ENCODE measurements at places on chromosomes 13 and 19.

GRCh38 chr13:86109107-86109506, 309.9 kb upstream of the SLITRK6 start:
- DNase-seq: no peak

DNA sequence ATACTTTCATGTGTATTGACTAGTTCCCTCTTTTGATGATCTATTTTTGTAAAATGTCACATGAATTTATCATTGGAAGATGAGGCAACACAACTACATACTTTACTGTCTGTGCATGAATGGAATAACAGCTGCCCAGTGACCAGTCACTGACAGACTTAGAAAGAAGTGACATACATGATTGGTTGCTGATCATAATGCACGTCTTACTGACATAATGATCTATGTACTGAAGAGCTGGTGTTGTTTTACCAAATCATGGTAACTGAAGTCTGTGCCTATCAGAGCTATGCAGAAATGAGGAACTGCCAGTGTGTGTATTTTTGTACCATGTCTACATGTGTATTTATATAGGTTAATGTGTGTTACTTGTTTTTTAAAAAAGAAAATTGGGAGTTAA, 26.5 kb downstream of the GPR18 start:
- no peak for DNase-seq

- no peak for DNase-seq
Measured at GRCh38 chr13:112392719-112393118, 16.6 kb downstream of the SPACA7 start.

- no peak for DNase-seq
Measured at GRCh38 chr19:30936276-30936675, 413.0 kb downstream of the TSHZ3 start.

DNA sequence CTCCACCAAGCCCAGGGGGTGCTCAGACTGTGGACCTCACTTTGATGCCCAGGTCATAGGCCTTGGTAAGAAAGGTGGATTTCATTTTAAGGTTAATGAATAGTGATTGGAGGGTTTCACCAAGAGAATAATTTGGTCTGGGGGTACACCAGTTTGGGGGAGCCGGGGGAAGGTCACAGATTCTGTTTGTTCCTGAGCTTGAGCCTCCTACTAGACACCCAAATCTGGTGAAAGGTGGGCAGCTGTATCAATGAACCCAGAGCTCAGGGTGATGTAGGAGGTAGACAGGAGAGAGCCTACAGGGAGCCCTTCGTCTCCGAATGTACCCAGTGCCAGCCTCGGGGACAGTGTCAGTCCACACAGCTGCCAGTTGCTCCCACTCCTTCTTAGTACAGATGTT, 63.7 kb upstream of the ATP12A start:
- no peak for DNase-seq

GRCh38 chr13:98575009-98575903, 1.7 kb downstream of the STK24 start:
- no peak for DNase-seq

DNA sequence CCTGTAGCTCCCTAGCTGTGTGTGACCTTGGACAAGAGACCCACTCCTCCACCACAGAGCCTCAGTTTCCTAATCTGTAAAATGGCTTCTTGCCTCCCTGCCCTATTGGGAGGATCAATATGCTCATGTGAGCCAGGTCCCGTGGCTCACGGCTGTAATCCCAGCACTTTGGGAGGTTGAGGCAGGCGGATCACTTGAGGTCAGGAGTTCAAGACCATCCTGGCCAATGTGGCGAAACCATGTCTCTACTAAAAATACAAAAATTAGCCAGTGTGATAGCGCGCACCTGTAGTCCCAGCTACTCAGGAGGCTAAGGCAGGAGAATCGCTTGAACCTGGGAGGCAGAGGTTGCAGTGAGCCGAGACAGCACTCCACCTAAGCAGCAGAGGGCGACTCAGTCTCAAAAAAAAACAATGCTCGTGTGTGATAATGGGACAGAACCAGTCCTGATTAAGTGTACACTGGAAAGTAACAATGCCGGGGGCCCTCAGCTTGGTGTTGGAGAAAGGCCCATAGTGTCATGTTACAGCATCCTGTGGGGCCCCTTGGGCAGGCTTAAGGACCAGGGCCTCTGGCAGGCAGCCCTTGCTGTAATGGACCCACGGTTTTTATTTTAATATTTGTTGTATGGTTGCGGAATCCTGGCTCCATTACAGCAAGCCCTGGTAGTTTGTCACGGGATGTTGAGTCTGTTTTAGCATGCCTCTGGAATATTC, 6.8 kb downstream of the RPS11 start:
- DNase-seq: peak; percentile 59

- DNase-seq: no peak
Measured at GRCh38 chr19:29145756-29146155, 67.2 kb downstream of the UQCRFS1 start.

DNA sequence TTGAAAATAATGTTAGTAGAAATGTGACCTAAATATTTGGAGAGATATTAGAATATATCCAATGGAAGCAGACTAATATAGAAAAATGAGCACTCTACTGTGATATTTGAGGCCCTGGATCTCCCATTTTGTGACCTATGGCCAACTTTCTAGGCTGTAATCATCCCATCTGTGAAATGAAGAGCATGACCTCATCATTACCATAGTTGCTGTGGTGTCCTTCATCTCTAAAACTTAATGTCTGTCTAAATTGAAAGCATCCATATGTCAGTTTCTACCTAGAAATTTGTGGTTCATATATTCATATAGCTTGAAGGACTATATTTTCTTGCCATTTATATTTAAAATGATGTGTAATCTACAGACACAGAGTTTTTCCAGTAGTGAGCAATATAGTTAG, 41.6 kb downstream of the PAN3 start:
- DNase-seq: no peak

DNA sequence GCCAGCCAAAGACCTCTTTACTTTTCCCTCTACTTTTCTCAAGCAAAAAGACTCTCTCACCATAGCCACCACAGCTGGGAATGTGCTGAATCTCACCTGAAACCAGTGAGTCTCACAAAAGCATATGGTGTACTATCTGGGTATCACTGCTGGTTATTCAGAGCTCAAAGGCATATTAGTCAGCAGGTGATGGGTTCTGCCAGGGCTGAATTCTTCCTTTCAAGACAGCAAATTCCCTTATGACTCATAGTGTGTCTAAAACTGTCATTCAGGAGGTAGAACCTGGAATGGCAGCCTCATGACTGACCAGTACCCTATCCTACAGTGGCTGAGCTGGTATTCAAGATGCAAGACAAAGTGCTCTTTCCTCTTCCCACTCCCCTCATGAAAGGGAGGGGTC, 2859.1 kb downstream of the PCDH9 start:
- DNase-seq: no peak

GRCh38 chr19:47280183-47280797, 5.6 kb downstream of the INAFM1 start:
- peak; percentile 55 for DNase-seq

DNA sequence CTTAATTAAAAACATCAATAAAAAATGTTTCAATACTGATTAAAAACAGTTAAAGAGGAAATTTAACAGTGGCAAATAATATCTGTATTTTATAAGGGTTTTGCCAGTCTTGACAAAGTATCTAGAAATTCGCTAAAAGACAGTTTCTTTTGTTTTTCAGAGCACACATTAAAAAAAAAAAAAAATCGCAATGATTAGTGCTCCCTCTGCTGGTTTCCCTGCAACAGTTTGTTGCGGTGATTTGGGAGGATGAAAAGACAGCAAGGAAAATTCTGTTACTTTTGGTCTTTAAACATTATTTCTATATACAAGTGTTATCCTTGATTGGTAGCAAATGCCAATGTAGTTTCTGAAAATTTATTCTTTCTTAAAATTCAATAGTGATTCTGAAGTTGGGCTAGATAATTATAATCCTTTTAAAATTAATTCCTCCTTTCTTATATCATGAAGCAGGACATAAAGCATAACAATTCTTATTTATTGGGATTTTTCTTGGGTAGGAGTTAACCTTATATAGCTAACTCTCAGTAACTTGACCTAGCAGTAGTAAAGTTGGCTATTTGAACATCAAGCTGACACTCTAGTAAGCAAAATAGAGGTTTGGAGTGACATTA, 23.1 kb upstream of the SPRY2 start:
- no peak for DNase-seq

GRCh38 chr13:49528161-49528560, 32.4 kb downstream of the PHF11 start:
- no peak for DNase-seq

- DNase-seq: no peak
Measured at GRCh38 chr19:44367024-44367423, 10.5 kb upstream of the ZNF112 start.

- no peak for DNase-seq
Measured at GRCh38 chr19:48552406-48553322, 692 bp downstream of the SULT2B1 start.

- peak; percentile 71 for DNase-seq
Measured at GRCh38 chr19:38736036-38736412, 8.2 kb downstream of the CAPN12 start.

DNA sequence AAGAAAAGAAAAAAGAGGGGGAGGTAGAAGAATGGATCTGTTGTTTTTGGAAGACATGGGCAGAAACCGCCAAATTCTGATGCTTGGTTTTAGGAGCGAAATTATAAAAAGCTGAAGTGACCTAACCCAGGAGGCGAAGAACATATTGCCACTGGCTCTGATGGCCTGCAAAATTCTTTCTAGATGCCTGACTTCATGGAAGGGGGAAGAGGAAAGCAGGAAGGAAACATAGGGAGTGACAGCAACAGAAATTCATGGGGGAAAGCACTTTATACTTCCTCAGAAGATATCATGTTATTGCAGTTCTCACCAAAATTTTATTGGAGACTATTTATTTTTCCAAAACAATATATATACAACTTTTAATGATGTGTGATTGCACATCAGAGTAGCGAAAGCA, 213.5 kb downstream of the DLEU7 start:
- no peak for DNase-seq

- DNase-seq: no peak
Measured at GRCh38 chr13:103883698-103884097, 817.5 kb upstream of the SLC10A2 start.

DNA sequence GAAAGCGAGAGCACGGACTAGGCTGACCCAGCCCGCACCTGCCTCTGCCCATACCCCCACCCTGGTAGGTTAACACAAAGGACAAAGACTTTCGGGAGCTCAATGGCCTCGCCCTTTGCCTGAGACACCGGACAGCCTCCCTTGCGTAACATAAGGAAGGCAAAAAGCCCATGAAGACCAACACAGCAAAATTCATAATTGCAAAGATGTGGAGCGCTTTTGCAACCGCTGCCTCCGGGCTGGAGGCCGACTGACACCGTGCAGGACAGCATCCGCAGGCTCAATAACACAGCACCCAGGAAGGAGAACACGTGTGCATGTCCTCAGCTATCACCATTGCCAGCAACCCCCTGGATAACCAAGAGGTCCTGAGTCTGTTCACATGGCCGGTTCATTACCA, 15.4 kb downstream of the LILRA1 start:
- no peak for DNase-seq

DNA sequence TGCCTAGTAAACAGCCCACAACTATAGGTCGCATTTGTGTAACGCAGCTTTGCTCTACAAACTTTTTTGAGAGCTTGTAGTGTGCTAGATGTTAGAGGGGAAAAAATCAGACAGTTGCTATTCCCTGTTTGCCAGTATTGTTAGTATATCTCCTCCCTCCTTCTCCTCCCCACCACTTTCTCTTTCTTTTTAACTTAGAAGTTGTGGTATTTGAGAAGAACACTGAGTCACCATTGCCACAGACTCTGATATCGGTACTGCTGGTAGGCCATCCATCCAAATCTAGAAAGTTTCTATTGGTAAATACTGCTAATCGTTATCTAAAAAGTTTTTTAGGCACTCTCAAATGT, 666 bp downstream of the POMP start:
- DNase-seq: peak; percentile 4

DNA sequence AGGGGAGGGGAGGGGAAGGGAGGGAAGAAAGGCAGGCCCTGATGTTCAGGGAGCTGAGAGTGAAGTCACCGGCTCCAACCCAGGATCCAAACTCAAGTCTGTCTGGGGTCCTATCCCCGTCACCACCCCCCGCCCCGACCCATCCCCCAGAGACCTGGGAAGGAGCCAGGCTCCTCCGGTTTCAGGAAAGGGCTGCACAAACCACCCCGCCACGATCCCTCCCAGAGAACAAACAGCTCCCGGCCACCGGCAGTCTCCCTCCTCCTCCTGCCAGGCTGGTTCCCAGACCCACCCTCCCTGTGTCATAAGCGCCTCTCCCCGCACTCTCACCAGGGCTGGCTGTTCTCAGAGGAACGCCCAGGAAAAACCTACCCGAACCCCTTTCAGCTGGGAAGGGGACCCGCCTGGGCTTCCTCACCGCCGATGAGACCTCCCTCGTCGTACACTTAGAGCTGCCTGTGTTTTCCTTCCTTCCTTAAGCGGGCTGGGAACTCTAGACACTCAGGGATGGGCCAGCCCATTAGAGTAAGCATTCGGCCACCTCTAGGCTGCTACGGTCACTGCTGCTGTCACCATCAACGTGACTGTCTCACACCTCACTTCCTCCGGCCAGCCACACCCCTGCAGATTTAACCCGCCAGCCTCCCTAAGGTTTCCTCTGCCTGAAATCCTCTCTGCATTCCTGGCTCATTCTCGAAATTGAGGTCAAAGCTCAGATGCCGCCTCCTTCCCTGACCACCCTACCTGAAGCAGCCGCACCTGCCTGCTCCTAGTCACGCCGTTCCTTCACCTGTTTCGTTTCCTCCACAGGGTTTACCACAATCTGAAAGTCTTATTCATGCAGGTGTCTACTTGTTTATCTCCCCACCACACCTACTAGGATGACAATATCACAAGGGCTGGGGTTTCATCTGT, 6.3 kb upstream of the RDH13 start:
- no peak for DNase-seq

DNA sequence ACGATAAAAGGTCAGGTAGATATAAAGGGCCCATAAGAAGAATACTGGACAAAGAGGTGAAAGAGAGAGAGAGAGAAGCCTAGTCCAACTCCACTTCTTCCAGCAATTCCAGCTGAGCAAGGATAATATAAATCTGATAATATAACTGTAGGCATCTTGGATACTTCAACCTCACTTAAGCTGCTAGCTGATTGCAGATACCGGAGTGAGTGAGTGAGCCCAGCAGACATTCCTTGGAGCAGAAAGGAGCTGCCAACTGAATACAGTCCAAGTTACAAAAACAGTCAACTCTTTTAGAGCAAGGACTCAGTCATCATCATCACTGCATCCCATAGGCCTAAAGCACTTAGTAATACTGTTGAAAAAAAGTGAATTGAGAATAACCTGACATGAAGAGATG, 387.6 kb downstream of the SLITRK6 start:
- DNase-seq: no peak

DNA sequence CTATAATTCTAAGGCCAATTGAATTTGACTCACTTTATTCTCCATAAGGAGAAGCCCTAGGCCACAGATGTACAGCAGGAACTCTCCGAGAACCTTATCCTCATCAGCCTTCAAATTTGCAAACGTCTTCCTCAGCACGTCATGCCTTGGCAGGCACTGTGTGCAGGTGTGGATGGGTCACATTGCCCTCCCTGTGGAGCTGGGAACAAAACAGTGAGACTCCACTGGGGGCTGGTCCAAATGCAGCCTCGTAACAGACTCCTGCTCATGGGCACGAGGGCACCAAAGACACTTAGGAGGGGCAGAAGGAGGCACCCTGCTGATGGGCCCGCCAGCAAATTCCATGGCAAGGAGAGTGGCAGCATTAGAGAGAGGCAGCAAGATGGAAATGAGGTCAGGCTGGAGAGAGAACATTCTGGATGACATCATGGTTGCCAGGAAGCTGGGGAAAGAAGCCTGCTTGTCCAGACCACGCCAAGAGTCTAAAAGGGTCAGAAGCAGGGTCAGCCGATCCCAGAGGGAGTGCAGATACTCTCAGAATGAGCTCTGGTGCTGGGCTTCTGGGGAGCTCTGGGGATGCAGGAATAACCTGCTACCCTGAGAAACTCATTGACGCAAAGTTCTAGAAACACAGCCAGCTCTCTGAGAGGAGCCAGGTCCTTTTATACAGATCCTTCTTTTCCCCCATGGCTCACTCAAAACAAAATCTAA, 242.2 kb downstream of the B3GLCT start:
- DNase-seq: no peak

Data from activated CD4-positive, alpha-beta T cell treated with anti-CD3 and anti-CD28 coated beads for 4 hours (primary cell).